M059J (cell line): ENCODE measurements at places on chromosomes 2 and 18. TPM values are rescaled to one million over a fixed set of nuclear protein-coding genes. Genes with fewer than 3 reads are reported as not detected.

DNA sequence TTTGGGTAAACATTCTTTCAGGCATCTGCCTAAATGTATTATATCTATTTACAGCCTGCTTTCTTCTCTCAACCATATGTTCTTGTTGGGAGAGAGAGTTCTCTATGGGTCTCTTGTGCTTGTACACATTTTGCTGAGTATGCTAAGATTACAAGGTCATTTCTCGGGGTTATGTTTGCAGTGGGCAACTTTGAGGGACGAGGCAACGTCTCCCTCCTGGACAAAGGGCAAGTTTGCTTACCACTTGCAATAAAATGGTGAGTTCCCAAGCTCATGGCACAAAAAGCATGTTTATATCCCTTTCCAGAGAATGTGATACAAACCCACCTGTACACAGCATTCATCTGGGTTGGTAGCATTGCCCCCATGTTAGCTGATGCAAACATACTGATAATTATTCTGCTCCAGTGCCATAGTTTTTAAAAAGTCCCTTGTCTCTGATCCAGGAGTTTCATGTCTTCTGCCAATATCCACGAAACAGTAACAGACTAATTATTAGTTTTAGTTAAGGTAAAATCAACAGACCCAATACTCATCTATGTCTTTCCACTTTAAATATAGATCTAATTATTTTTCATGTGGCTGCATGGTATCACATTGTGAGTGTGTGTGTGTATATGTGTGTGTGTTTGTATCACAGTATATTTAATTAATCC, 84.2 kb upstream of the MAPK4 start:
- DNase-seq: no peak

DNA sequence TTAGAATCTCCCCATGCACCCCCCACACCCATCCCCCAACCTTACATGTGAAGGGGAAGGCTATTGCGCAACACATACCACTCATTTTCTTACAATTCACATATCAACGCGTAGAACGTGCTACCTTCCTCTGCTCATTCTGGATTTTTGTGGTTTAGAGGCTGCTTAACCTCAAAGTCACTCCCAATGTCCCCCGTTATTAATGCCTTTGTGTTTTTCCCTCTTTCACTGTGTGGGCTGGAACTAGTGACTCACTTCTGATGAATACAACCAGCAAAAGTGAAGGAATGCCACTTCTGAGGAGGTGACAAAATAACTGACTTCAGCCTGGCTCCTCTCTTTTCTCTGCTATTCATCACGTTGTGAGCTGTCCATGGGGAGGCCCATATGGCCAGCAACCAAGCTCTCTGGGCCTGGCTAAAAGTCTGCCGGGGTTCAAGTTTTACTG, 342.5 kb upstream of the NXPH2 start:
- peak; percentile 76 for DNase-seq

DNA sequence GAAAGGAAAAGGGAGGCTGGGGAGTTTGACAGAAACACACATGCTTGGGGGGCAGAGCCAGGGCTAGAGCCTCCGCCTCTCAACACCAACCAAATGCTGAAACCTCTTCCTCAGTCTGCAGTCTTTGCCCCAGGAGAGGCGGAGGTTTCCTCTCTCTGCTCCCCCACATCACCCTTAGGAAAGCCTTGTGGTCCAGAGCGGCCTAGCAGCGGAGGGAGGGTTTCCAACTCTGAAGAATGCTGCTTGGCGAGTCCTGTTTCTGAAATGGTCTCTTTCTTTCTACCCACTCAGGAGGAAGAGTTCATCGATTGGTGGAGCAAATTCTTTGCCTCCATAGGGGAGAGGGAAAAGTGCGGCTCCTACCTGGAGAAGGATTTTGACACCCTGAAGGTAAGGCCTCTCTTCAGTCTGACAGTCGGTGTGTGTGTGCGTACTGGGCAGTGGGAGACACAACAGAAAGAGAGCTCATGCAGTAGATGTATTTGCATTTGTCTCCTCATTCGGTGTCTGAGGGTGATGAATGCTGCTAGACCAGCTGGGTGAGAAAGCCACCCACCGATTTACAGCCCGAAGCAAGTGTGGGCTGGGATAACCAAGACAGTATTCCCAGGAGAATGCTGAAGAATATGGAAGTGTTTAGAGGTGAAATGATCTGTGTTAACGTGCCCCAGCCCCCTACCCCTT, 190.5 kb downstream of the DYSF start:
- no peak for DNase-seq

CDC42EP3 gene
- 63.4 and 78.4 TPM in 2 replicates for total RNA-seq
